CD4-positive, alpha-beta T cell treated with Interleukin-2 at 100 ng/mL for 4 hours (primary cell): ENCODE measurements at places on chromosomes 4 and X.

DNA sequence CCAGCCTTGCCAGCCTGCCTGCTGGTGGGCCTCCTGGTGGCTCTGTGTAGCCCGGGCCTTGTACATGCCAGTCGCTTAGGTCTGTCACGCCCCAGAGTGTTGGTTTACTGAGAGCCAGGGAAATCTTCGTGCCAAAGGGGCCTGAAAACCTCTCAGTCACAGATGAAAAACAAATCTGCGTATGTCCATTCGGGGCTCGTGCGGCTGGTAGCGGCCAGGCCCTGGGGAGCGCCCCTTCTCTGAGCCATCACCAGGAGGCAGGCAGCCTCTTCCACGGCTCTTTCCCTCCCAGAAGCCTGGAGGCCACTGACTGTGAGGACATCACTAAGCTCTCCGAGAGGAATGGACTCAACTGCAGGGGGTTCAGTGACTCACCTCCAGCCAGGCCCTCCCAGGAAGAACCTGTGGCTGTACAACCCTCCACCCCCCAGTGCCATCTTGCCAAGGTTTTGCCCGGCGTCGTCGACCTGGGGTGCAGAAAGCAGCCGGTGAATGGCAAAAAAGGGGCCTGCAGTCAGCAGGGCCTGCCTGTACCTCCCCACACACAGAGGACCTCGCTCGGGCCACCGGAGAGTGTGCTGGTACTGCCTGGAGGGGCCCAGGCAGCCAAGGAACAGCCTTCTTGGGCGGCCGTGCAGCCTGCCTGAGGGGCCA is 162.2 kb downstream of the BCOR start:
- DNase-seq: no peak

GRCh38 chr4:157994863-157995262 is 178.0 kb downstream of the GASK1B start:
- DNase-seq: no peak

- DNase-seq: peak; percentile 38
Observed at GRCh38 chr4:99847362-99847976, 30.8 kb downstream of the DAPP1 start.

- no peak for DNase-seq
Observed at GRCh38 chr4:32985256-32985655, 2265.1 kb downstream of the PCDH7 start.

- no peak for DNase-seq
Observed at GRCh38 chrX:78979789-78980464, 34.7 kb downstream of the P2RY10 start.

GRCh38 chr4:105661028-105661427 is 47.5 kb downstream of the INTS12 start:
- no peak for DNase-seq

DNA sequence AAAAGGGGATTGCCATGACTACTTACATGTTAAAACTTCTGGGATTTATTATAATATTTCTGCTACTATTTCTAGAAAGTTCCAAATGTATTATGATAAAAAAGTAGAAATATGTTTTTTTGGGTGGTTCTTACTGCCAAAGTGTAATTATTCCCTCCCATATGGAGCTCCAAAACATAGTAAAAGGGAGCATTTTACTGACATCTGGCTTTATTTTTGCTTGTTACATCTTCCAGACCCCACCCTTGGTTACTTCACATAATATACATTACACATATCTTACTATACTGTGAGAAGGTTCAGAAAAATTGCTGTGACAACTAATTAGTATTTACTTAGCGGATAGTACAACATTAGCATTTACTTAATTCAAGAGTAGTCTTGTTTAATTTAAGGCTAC is 205.1 kb upstream of the TLL1 start:
- no peak for DNase-seq

DNA sequence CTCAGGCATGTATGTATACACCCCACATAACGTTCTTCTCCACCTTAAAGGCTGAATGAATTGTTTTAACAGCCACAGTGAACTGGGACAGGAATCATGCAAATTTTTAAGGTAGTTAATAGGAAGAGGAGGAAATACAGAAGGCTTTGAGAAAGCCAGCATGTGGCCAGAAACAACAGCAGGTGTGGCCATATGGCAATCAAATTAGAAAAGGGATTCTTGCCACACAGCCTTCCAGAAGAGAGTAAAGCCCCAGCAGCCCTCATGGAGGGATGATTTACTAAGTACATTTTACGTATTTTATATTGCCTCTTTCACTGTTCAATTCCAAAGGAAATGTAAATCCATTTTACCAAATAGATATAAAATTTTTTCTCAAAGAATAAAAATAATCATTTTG is 792.2 kb downstream of the ADGRL3 start:
- no peak for DNase-seq

DNA sequence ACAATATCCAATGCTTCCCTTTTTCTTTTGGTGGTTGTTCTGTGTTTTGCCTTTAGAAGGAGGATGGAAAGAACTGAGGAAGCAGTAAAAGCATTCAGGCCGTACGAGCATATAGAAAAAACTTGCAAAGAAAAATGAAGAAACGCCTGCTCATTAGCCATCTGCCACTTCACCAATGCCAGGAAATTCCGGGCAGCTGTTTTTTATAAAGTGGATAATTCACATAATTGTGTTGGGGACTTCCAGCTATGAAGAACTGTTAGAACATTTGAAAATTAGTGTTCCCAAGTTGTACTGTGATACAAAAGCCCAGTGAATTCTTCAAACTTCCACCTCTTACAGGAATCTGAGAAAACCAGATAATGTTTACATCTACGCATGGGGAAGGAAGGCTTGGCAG is 11.7 kb downstream of the RELL1 start:
- no peak for DNase-seq

DNA sequence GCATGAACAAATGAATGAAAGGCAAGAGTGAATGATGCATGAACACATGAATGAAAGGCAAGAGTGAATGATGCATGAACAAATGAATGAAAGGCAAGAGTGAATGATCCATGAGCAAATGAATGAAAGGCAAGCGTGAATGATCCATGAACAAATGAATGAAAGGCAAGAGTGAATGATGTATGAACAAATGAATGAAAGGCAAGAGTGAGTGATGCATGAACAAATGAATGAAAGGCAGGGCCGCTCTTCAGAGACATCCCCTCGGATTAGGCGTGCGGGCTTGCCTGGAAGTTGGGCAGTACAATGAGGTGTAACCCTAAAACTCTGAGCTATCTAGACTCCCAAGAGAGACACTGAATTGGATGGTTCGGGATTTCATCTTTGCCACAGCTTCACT is 3.7 kb downstream of the PCGF3 start:
- no peak for DNase-seq

DNA sequence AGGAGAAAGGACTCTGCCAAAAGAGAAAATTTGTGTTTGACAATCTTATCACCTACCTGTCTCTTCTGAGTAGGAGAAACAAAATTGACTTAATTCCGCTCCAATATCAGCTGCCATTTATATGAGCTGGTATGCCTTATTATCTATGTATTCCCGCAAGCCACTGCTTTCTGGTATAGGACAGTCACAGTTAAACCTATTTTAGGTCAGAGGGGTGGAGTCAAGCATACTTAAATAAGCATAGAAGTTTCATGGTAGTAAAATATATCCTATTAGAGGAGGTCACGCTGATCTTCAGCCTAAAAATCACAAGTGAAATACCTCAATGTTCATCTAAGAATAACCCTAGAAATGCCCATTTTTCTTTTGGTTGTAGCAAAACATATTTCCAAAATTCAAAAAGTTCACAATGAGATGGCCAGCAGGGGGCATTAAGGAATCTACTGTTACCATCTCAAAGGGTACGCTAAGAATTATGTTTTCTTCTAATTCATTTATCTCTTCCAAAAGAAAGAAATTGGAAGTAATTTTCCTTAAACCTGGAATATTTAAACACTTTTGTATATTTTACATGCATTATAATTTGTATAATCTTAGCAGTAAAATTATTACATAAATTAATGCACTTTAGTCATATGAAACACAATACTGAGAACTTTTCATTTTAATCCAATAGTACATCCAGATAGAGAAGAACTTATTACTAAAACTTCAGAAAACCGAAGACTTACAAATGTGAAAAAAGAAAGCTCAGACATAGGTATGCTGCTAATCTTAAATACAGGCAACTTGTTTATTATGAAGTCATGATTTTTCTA is 10.5 kb downstream of the PPAT start:
- peak; percentile 65 for DNase-seq

DNA sequence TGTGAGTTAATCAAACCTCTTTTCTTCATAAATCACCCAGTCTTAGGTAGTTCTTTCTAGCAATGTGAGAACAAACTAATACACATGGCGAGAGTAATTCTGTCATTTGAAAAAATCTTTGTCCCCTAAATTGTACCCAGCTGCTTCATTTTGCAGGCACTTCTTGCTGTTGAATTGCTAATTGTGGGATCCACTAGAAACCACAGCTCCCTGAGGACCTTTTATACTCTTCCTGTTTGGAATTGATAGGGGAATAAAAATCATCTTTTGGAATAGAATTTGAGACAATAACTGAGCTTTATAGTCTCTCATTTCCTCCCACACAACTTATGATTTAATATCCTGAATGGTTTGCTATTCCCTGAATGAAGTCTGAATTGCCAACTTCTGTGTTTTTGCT is 170.2 kb downstream of the PACRGL start:
- DNase-seq: no peak

- no peak for DNase-seq
Observed at GRCh38 chrX:45621376-45622041, 420.8 kb upstream of the DIPK2B start.

- no peak for DNase-seq
Observed at GRCh38 chr4:6333301-6334202, 63.9 kb downstream of the WFS1 start.

GRCh38 chrX:106927023-106927422 is 6.8 kb downstream of the CLDN2 start:
- no peak for DNase-seq

DNA sequence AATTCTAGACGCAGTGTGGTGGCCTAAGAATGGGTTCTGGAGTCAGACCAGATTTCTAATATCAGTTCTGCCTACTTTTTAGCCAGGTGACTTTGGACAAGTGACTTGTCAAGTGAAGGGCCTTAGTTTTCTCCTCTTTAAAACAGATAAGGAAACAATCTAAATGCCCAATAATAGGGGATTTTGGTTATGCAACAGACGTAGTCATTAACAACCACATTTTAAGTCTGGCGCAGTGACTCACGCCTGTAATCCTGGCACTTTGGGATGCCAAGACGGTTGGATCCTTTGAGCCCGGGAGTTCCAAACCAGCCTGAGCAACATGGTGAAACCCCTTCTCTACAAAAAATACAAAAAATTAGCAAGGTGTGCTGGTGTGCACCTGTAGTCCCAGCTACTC is 2.1 kb upstream of the ZMYM3 start:
- DNase-seq: no peak

DNA sequence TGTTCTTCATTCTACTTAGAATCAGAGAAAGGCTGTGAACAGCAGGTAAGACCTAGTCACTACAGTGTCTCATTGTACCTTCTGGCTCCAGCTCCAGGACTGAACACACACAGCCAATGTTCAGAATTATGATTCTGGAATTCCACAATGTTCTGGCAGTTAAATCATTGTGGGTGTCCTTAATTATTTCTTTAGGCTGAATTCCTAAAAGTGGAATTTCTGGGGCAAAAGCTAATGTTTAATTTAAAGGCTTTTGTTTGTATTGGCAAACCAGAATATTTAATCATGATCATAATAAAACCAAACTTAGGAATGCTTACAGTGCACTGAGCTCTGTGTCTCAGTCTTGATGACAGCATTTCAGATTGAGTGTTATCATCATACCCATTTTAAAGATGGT is 67.0 kb upstream of the FAT1 start:
- no peak for DNase-seq

DNA sequence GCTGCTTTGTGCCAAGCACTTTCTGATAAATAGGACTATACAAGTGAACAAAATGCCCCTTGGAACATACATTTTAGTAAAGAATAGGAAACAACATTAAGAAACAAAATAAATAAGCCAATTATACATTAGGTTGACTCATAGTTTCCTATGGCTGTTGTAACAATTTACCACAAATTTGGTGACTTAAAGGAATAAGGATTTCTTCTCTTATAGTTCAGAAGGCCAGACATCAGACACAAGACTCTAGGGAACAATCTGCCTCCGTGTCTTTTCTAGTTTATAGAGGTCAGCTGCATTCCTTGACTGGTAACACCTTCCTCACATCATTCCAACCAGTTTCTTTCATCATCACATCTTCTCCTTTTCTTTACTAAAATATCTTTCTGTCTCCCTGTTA is 235.9 kb upstream of the PCDH18 start:
- DNase-seq: no peak
